Urothelium cell line (cell line): ENCODE measurements at places on chromosomes 2 and 18.

DNA sequence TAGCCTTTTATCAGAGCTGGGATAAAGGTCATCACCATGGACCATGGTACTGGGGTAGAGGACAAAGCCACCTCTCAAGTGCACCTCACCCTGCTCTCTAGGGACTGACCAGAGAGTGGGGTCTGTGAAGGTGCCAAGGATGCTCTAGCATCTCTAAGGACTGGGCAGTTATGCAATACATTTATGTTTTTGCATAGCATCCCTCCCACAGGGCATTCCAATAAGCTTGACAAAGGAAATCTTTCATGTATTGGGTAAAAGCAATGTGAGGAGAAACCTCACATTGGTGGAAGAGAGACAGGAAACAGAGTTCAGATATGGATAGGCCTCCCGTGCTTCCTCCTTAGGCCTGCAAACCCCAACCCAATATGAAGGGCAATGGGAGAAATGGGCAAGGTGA, 31.6 kb downstream of the STK39 start:
- no peak for DNase-seq

DNA sequence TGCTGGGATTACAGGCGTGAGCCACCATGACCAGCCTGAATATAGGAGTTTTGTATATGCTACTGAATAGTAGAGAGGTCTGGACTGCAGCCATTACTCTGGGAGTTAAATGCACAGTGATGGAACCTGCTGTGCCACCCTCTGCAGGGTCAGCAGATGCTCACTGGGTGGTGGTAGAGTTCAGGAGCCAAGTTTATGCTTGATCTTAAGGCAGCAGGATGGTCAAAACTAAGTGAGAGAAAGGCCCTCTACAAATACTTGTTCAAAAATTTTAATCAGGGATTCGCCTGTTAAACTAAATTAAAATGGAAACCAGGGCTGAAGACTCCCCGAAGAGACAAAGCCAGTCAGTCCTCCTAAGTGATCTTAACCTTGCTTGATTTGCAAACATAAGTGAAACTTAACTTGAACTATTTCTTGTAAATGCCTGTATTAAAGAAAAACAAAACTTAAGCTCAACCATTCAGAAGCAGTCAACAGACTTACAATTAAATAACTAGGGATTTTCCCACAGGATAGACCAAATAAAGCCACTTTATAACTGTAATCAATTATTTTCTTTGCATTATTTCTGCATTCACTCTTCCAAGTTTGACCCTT, 4.2 kb upstream of the WDFY1 start:
- no peak for DNase-seq

DNA sequence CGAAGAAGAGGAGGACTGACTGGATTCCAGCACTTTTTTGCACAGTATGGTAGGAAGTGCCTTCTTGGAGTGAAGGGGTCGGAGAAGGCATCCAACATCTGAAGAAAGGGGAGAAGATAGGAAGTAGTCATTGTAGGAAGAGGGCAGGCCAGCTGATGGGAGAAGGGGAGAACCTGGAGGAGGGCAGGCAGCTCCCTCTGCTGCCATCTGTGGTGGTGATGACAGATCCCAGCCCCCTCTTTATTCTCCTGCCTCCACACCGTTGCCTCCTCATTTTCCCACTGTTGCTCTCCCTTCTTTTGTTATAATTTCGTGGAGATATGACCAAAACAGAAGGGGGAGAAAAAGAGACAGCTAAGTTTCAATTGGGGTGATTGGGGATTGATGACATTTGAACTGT, 2.9 kb upstream of the SCYGR2 start:
- DNase-seq: no peak

DNA sequence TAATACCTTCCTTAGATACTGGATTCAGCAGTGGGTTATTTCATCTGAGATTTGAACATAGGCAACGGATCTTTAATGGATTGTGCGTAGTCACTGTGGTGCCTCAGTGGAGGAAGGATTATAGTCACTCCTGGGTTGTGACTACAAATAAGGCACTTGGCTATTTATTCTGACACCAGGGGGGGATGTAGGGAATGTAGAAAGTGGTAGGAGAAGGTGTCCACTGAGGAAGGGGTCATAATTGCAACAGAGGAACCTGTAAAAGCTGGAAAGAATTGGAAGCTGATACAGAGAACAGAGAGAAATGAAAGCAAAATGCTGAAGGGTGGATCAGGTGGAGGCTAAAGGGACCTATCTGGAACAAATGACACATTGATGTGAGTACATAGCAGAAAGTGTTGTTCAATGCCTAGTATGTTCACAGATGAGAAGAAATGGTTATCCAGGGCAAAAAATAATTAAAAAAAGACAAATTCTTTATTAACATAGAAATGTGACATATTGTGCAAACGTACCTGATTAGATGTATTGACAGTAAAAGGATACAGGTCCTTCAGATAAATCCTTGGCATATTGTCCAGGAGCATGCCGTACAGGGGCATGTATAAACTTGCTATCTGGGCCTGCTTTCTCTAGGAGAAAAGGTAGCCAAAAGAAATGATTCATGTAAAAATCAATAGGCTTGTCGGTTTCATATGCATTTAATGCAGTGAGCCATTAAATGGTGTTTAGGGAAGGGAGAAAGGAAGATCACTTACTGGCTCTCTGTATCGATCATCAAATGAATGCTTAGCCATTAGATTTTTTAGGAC, 91.2 kb upstream of the CCDC195 start:
- DNase-seq: no peak

DNA sequence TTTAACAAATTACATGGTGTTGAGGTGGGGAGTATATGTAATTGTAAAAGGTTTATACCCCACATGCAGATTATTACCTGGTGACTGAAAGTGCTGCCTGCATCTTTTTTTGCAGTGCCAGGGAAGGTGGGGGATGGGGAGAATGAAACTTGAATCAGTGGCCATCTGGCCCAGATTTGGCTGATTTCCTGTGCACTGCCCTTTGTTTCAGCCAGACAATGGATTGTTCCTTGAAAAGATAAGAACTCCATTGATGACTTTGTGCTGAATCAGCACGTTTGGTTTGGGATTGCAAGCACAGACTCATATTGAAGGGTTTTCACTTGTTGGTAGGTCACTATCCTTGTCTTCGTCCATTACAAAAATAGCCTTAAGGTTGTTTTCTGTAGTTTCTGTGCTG, 20.9 kb downstream of the GREB1L start:
- DNase-seq: peak; percentile 20

GRCh38 chr2:181077128-181077709, 96.8 kb downstream of the UBE2E3 start:
- DNase-seq: peak; percentile 29

DNA sequence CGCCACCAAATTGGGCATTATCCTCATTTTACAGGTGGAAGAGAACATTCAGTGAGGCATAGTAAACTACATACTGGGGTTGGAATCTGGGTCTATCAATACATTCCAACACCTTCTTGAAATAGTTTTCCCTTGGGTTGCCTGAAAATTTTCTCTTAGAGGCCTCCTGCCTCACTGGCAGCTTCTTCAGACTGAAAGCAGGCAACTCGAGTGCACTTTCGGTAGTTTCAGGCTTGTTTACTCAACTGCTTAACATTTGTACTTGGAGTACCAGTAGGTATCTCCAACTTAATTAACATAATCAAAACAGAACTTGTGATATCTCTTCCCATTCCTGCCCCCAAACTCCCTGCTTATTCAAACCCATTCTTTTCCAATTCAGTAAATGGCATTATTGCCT, 36.2 kb upstream of the C2orf74 start:
- DNase-seq: no peak

DNA sequence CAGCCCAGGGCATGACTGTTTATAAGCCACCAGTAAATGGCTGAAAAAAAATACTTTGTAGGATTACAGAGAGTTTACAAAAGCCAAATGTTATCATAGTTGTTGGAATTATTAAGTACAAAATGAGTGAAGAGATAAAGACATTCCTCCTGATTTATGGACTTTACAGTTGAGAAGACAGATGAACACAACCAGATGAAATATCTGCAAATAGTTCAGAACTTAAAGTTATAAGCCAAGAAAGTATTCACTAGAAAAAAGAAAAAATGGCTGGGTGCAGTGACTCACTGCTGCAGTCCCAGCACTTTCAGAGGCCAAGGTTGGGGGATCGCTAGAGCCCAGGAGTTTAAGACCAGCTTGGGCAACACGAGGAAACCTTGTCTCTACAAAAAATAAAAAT, 11.2 kb downstream of the PMAIP1 start:
- no peak for DNase-seq

DNA sequence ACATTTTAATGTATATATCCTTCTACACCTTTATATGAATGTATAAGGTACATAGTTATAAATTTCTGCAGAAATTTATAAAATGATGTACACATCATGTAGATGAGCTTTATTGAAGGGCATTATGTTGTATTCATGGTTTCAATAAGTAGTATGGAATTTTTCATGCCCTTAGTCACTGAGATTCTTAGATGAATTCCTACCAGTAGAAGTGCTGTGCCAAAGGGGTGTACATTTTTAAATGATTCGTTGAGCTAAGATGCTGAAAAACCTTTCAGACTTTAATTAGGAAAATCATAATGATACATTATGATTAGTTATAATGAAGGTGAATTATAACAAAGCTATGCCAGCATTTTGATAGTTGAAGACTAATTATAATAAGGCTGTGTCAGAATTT, 115.2 kb downstream of the ZNF236 start:
- DNase-seq: no peak

- no peak for DNase-seq
Observed at GRCh38 chr2:189557373-189557772, 23.2 kb downstream of the SLC40A1 start.

DNA sequence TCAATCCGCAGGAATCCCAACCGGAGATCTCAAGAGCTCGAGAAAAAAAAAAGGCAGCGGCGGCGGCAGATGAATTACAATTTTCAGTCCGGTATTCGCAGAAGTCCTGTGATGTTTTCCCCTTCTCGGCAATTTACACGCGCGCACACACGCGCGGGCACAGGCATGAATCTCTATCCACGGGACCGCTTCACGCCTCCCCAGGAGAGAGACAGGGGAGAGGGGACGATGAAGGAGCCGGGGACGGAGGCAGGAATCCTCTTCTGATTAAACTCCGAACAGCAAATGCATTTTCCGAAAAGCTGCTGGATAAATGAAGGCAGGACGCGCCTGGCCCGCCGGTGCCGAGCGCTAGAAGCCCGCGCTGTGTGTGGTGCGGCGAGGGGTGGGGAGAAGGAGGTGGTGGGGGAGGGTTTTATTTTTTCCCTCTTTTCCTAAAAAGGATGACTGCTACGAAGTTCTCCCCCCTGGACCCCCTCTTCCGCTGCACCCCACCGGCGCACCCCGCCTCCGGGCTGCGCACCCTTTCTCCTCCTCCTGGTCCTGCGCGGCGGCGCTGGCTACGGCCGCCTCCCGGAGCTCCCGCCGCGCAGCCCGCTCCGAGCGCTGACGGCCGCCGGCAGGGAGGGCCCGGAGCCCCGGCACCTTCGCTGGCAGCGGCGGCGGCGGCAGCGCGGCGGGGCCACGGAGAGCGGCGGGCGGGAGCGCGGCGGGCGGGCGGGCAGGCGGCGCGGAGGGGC, at the start of gene BCL2:
TSS of gene BCL2 (minus strand) at position 387 of the 740 bp plus-strand sequence.
- DNase-seq: peak; percentile 32

GRCh38 chr2:236352761-236353593, 88.8 kb upstream of the ASB18 start:
- DNase-seq: peak; percentile 30

DNA sequence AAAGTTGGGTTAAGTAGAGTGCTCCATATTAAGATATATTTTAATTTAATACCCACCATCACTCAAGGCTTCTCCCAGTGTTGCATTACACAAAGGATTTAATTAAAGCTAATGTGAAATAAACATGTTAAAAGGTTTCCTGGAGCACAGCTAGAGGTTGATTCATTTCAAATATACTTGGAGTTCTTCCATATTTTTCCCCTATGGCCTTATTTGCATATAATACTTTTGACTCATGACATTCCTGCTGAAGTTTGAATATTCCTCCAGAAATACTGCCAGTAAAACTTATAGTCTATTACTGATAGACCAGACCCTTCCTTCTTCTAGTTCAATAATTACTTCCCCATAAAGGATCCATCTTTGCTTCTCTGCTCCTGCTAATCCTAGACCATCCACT, 227.5 kb downstream of the GULP1 start:
- DNase-seq: no peak
